Cardiac muscle cell (in vitro differentiated cells and primary cell): ENCODE measurements at places on chromosomes 6 and 20. TPM values are rescaled to one million over a fixed set of nuclear protein-coding genes. Genes with fewer than 3 reads are reported as not detected.

Gene DOK5
- 1.0 and 1.4 TPM in 2 replicates for total RNA-seq

- no peak overlapping the region for H3K4me3 ChIP-seq
- no peaks in the 10 kb centered on the region for H3K36me3 ChIP-seq
- DNase-seq = peak; percentile 64
- H3K4me1 ChIP-seq = no peaks in the 10 kb centered on the region
- no peak overlapping the region for H3K27ac ChIP-seq
Measured at GRCh38 chr6:71482742-71483141, 194.1 kb downstream of the OGFRL1 start.

Gene TBXT
- not detected in 2 replicates for total RNA-seq

- no peak overlapping the region for H3K27ac ChIP-seq
- DNase-seq = peak; percentile 42
- H3K36me3 ChIP-seq = no peaks in the 10 kb centered on the region
- H3K4me3 ChIP-seq = no peak overlapping the region
- no peaks in the 10 kb centered on the region for H3K4me1 ChIP-seq
- H3K27me3 ChIP-seq = no peaks in the 10 kb centered on the region
Measured at GRCh38 chr6:110703906-110704594, 111.2 kb downstream of the CDK19 start.
